ENCODE measurements at places on chromosomes 11 and 22.

- DNase-seq: no peak
Observed at GRCh38 chr11:115498354-115498753, 5.9 kb downstream of the CADM1 start.

DNA sequence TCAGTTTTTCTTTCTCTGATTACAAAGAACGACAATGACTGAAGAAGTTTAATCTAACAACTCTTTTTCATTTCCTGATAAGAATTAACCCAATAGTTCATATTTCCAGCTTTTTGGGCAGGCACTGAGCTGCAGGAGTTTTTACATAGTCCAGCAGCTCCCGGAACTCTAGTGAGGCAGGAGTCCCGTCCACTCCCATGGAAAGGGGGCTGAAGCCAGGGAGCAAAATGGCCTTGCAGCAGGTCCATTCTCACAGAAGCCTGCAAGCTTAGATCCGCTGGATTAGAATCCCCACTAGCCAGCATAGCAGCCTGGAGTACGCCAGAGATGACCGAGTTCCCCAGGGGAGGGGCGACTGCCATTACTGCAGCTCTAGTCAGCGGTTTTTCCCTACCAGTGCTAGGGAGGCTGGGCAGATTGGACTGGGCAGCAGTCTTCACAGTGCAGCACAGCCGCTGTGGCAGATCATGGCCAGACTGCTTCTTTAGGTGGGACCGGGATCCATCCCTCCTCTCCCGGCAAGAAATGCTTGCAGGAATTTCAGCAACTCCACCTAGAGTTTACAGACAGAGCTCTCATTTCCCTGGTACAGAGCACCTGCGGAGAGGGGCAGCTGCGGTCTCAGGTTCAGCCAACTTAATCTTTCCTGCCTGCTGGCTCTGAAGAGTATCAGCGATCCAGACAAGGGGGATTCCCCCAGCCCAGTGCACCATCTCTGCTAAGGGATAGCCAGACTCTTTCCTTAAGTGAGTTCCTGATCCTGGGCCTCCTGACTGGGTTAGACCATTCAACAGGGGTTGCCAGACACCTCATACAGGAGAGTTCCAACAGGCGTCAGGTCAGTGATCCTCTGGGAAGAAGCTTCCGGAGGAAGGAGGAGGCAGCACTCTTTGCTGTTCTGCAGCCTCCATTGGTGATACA, 742 bp upstream of the CASP4 start:
- no peak for DNase-seq

- no peak for DNase-seq
Observed at GRCh38 chr11:65863889-65864705, 3.9 kb downstream of the MUS81 start.

DNA sequence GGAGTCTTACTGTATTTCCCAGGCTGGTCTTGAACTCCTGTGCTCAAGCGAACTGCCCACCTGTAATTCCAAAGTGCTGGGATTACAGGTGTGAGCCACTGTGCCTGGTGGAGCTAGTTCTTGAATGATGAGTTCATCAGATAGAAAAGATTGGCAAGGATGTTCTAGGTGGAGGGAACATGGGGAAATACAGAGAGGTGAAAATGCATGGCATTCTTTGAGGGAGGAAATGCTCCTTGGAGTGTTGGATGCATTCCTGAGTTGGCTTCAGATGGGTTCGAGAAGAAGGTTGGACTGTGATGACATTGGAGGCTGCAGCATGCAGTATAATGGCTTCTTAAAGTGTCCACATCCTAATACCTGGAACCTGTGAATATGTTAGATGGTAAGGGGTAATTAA, 4.4 kb downstream of the DDX10 start:
- DNase-seq: no peak

DNA sequence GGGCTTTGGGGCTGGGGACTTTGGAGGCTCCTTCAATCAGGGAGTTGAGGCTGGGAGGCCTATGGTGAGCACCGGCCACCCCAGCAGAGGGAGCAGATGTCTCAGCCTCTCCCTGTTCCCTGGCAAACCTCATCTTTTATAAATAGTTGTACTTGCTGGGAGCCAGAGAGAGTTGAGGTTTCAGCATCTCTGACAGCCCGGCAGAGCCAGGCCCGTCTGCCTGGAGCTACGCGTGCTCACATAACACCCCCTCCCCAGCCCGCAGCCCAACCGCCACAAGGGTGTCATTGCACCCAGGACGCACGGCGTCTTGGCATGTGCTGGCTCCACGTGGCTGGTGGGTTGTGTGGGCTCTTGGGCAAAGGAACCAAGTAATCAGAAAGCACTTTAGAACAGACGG, 127.1 kb downstream of the CHST1 start:
- no peak for DNase-seq

DNA sequence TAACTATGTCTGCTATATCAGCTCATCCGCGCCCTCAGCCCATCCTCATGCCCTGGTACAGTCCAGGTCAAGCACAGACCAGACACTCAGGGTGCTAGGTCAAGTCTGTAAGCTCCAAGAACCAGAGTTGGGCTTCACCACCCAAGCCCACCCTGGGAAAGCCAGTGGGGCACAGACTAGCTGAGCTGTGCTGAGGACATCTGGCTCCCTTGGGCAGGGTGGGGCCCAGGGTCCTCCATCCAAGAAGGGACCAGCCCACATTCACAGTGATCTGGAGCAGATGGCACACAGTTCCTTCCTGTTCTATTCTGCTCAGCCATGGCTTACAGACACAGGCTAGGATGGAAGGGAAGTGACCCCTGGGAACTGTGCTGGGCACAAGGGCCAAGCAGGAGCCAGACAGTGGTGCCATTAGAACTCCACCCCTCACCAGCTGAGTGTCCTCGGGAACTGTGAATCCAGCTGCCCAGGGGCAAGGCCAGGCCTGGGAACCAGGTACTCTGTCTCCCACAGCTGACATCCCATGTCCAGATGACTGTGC, 9.1 kb downstream of the P2RY6 start:
- no peak for DNase-seq

- no peak for DNase-seq
Observed at GRCh38 chr11:114232400-114233059, 63.7 kb upstream of the NNMT start.

DNA sequence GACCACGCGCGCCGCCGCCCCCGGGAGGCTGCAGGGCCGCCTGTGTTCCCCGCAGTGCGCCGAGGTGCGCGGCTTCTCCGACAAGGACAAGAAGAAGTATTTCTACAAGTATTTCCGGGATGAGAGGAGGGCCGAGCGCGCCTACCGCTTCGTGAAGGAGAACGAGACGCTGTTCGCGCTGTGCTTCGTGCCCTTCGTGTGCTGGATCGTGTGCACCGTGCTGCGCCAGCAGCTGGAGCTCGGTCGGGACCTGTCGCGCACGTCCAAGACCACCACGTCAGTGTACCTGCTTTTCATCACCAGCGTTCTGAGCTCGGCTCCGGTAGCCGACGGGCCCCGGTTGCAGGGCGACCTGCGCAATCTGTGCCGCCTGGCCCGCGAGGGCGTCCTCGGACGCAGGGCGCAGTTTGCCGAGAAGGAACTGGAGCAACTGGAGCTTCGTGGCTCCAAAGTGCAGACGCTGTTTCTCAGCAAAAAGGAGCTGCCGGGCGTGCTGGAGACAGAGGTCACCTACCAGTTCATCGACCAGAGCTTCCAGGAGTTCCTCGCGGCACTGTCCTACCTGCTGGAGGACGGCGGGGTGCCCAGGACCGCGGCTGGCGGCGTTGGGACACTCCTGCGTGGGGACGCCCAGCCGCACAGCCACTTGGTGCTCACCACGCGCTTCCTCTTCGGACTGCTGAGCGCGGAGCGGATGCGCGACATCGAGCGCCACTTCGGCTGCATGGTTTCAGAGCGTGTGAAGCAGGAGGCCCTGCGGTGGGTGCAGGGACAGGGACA, 2.7 kb downstream of the NLRP6 start:
- DNase-seq: no peak

DNA sequence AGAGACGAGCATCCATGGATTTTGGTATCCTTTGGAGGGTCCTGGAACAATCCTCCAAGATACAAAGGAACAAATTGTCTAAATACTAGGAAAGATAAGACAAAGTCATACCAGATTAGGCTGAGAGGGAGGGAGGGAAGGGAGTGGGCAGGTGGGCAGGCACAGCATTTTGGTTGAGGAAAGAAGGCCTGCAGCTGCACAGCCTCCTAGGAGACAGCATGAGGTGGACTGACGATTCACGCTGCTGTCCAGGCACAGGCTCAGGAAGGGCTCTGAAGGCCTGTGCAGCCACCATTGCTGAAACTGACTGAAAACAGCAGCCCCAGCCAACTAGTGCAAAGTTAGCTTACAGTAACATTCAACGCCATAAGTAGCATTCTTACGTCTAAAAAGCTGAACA, 64.7 kb downstream of the PACSIN2 start:
- DNase-seq: no peak

- DNase-seq: no peak
Observed at GRCh38 chr11:12102588-12103410, 7.6 kb upstream of the MICAL2 start.

DNA sequence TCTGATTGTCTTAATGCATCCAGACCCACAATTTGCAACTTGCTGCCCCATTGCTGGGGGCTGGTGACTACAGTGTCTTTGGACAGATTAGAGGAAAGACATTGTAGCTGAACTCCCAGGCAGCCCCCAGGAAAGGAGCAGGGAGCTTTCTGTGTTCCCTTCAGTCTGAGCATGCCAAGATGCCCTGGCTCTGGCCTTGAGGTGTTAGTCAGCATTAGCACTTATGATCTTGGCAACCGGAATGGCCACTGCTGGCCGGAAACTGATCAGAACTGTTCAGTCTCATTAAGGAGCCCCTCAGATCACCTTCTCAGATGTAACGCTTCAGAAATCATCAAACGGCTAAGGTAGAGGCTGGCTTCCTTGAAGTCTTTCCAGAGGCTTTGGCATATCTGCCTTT, 195.2 kb downstream of the NAV2 start:
- DNase-seq: no peak
